ENCODE measurements at places on chromosomes 12 and 14.

- DNase-seq = no peak
These were observed 362.6 kb downstream of the TMTC2 start for GRCh38 chr12:83049306-83049705.

- no peak for DNase-seq
These were observed 20.7 kb downstream of the SLC7A8 start for GRCh38 chr14:23162800-23163199.

DNA sequence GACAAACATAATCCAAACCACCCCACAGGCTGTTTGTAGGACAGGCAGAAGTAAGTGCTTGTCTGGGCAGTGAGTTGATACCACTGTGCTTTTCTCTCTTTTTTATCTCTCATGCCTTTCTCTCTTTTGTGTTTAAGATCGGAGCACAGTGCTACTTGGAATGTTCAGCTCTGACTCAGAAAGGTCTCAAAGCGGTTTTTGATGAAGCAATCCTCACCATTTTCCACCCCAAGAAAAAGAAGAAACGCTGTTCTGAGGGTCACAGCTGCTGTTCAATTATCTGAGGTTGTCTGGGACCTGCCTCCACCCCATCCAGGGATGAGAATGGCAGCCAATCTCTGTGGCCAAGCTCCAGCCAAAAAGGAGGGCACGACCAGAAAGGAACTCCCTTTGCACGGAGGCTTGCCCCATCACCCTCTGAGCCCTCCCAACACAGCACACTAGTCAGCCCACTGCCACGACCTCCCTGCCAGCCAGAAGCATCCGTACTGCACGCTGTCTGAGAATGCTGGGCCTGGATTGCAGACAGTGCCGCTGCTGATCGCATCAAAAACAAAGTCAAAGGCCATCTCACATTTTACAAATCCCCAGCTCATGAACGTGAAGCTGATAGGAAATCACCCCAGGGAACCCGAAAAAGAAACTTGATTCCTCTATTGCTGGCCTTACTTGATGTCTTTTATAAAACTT lies 27.8 kb downstream of the GPHB5 start:
- no peak for DNase-seq

GRCh38 chr14:86602263-86602662 lies 1072.3 kb downstream of the FLRT2 start:
- no peak for DNase-seq

DNA sequence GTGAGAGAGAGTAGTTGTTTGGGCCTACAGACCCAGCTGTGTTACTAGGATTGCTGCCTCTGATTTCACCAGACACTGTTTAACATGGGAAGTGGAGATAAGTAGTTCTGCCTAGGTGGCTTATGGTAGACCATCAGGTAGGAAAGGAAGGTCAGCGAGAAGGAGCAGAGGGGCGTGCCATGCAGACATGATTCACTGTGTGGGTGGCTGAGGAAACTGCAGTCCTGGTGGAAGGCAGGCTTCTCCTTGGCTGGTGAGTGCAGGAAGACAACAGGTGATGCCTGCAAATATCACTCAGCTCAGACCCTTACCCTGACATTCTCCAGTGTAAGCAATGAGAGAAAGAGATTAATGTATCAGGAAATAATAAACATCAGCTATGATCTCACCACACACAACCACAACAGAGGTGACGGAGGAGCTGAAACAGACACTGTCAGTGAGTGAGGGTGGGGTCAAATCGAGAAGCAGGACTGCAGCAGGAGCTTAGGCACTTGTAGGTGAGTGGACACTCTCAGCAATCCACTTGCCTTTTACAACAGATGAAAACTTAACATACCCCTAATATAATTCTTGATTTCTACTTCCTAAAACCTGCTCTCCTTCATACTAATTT lies 2.1 kb upstream of the PRR4 start:
- DNase-seq = no peak

DNA sequence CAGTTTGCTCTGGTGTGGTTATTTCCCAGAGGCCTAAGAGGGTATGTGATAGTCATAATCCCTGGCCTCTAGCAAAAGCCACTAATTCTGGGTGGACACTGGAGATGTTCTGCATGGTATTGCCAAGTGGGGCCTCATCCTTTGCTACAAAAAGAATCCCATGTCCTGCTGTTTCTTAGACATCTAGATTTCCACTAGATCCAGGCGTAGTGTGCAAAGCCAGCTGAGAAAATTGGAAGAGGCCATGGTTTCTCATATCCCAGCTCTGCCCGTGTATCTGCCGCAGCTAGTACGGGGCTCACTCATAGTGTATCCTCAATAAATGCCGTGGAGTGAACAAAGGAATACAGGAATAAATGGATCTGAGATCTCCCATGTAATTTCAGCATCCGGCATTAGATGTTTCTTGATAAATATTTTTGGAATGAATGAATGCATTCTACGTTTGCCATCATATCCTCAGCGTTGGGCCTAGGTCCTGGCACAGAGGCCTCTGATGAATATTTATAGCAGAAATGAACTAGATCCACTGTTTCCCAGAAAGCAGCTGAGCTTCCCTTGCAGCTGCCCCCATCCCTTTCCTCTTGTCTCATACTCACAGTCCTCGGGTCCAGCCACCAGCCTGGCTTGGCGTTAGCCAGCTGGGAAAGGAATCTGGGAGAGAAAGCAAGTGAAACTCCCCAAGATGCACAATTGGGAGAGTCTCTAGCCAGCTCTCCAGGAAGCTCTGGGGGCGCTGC lies 76.3 kb upstream of the NOS1 start:
- DNase-seq = no peak

All from NCI-H1048 (cell line).